ENCODE measurements at places on chromosomes 16 and 17.

GRCh38 chr17:51954232-51954765 lies 204.2 kb downstream of the CA10 start:
- no peak for DNase-seq

DNA sequence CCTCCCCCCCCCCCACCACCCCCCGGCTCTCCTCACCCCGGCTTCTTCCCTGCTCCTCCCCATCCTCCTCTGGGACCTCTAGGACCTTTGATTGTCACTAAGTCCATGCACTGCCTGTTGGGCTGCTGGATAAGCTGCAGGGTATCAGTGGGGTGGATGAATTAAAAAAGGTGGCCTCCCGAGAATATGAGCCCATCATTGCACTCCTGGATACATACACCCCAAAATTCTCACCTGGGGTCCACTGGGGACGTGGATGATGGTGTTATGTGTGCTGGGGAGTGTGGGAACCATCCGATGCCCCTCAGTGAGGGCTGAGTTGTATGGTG lies 88.8 kb downstream of the IRF8 start:
- no peak for DNase-seq

GRCh38 chr16:24713379-24713778 lies 16.1 kb upstream of the TNRC6A start:
- no peak for DNase-seq

GRCh38 chr16:81239367-81240121 lies 1.1 kb downstream of the BCO1 start:
- peak; percentile 34 for DNase-seq

- no peak for DNase-seq
Measured at GRCh38 chr16:11355862-11356261, 10.6 kb downstream of the RMI2 start.

DNA sequence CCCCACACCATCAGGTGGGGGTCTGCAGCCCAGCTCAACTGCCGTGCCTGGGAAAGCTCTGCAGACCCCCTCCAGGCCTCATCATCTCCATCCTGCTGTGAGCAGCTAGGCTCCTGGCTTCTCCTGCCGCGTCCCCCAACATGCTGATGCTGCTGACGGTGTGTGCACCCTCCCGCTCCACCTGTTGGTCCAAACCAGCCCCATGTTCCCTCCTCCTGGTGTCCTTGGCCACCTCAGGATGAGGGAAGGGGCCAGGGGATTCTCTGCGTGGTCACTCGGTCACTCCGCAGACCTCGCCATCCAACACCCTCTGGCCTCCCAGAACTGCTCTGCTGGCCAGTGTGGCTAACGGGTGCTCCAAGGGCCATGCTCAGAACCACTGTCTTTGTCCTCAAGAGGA lies 368.6 kb downstream of the FOXL1 start:
- peak; percentile 14 for DNase-seq

DNA sequence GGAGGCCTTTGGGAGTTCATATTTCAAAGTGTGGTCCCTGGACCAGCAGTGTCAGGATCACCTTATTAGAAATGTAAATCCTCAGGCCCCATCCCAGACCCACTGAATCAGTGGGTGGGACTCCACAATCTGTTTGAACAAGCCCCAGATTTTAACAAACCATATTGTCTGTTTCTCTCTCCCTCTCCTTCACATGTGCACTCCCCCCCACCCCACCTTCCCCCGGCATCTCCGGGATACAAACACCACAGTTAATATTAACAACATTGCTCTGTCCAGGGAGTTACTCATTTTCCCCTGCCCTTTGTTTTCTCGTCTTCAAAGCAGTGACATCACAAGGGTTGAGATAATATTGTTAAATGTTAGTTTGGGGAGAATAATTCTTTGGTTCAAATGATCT lies 127.3 kb downstream of the KATNIP start:
- no peak for DNase-seq

DNA sequence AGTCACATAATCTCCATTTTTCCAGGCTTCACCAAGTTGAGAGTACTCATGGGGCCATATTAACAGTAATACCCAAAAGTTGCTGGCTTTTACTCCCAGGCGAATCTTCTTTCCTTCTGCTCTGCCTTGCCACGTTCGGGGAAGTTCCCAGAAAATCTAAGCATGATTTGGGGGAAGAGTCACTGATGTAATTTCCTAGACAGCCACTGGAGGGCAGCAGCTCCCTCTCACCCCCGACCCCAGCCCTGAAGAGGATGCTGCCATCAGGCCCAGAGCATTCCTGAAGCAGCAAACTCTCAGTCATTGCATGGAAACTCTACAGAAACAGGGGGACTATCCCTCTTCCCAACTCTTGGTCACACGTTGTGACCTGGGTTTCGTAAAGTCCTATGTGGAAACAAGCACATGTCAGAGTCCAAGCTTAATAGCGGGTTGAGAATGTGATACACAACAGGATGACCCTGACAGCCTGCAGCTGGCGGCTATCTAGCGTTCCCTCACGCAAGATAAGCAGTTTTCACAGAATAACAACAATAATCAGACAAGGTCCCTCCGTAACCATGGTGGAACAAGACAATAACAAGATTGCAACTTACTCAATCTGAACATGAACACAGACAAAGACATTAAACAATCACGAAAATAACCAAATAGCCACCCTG lies 43.8 kb upstream of the DHX40 start:
- DNase-seq, result no peak

GRCh38 chr17:19707728-19708221 lies 8.6 kb downstream of the SLC47A2 start:
- no peak for DNase-seq

- no peak for DNase-seq
Measured at GRCh38 chr17:50576864-50577263, 16.3 kb downstream of the CACNA1G start.

DNA sequence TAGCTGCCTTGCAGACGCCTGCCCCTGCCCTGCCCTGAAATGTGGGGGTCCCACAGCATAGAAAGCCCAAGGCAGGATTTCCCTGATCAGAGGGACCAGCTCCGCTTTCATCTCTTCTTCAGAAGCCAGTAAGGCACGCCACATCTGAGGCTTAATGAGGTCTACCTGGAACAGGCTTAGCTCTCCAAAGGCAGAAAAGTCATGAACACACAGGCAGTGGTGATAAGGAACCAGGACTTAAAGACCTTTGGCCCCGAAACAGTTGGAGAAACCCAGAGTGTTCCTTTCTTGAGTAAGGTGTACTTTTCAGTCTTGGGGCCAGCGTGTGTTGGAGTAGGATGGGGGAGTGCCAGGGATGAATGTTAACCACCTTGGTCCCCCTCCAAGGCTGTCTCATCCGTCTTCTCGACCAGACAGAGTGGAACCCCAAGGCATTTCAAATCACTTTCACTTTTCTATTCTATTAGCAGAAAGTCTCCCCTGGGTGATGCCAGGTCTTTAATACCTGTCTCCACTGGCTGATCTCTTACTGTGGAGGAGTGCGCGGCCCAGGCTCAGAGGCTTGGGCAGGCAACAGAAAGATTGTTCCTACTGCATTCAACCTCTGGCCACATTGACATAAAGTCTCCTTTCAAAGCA lies 43.9 kb downstream of the TMEM186 start:
- DNase-seq, result no peak

DNA sequence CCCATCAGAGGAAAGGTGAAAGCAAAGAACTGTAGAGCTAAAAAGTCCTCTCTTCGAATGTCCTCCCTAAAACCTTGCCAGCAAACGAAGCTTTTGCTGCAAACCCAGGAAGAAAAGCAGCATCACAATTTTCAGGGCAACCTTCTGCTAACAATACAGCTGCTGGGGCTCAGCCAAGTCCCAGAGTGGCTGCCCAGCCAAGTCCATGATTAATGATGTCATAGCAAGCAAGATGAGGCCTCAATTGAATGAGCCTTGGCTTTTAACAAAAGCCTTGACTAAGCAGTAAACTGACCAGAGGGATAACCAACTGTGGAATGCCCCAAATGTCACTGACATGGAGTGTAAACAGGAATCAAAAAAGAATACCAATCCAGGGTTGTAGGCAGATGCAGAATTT lies 342.7 kb downstream of the PMP22 start:
- DNase-seq, result no peak

DNA sequence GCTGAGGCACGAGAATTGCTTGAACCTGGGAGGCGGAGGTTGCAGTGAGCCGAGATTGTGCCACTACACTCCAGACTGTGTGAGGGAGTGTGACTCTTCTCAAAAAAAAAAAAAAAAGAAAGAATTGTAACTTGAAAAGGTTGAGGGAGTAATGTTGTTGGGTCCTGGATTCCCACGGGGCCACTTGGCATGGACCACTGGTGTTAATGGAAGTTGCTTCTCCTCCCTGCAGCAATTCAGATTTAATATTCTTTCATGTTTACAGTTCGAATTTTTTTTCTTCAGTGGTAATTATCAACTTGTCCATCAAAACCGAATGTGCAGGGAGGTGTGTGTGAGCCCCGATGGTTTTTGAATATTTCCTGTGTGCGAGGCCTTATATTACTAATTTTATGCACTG lies 7.2 kb downstream of the EPN2 start:
- no peak for DNase-seq

DNA sequence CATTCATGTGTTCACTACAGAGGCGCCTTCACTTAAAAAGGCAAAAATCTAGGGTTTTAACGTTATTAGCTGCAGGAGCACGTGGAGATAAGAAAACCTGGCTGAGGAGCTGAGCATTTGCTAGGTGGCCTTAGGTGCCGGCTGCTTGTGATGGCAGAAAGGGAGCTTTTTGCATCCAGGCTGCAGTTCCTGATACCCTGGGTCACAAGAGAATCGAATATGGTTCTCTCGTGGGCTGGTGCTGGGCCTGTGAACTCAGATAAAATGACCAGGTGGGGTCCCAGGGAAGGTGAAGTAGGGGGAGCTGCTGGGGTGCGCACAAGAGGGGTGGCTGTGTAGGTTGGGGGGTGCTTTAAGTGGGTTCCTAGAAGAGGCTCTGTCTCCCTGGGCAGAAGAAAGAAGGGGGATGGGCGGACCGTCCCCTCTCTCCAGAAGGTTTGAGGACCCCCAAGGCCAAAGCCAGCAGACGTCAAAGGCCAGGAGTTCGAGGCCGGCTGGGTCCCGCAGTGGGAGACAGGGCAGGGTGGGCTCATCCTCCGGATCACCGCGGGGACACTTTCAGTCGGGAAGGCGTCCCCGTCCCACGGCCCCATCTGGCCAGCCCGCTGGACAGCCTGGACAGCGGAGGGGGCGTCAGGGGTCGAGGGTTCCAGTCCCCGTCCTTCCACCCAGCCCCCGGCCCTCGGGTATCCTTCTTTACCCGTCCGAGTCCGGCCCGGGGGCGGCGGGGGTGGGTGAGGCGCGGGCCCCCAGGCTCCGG lies 740 bp upstream of the CMIP start:
- no peak for DNase-seq

GRCh38 chr16:86618431-86619238 lies 40.3 kb downstream of the FOXL1 start:
- no peak for DNase-seq

DNA sequence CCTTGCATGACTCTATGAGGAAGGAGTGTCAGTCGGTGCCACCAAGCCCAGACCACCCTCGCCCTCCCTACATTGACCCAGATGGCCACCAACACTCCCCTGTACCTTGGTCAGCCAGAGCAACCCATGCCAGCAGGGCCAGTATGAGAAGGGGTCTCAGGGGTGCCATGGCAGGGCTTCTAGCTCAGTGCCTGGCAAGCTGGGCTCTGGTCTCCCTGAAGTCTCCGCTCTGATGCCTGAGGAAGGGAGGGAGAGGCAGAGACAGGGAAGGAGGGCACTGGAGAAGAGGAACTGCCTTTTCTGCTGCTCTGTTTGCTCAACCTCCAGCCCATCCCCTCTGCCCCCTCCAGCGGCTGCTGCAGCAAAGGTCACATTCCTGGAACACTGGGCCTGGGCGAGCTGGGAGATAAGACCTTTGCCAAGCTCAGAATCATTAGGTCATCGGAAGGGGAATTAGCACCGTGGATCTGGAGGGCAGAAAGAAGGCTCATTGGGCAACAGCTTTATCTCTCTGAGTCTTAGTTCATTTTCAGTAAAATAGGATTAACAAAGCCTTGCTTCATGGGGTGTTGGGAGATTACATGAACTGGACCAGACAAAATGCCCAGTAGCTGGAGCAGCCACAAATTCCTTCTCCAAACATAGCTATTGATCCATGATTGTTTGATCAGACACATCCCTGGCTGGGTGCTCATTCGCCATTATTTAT lies at the start of gene VTN:
Gene VTN, minus strand, starts transcription at position 273 of the 709 bp plus-strand sequence. Its CDS starts 104 bp downstream, at position 169.
- DNase-seq, result no peak

- DNase-seq, result no peak
Measured at GRCh38 chr17:82302568-82302963, 14.8 kb downstream of the CD7 start.

- DNase-seq, result no peak
Measured at GRCh38 chr17:77531641-77532040, 390.9 kb downstream of the SEC14L1 start.

DNA sequence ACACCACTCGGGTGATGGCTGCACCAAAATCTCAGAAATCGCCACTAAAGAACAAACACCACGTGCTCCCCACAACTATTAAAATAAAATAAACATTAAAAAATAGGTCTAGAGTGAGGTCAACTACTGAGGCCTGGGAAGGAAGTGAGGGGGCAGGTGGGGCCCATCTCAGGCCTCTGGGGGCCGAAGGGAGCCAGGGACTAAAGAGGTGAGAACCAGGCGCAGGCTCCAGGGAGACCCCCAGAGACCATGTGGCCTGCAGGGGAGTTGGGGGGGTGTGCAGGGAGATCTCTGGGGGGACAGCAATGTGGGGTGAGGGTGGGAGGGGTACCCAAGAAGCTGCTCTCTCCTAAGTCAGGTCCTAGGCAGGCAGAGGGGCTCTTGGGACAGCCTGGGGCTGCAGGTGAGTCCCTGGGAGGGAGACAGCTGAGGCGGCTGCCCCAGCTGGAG lies 111.3 kb upstream of the SMURF2 start:
- no peak for DNase-seq

DNA sequence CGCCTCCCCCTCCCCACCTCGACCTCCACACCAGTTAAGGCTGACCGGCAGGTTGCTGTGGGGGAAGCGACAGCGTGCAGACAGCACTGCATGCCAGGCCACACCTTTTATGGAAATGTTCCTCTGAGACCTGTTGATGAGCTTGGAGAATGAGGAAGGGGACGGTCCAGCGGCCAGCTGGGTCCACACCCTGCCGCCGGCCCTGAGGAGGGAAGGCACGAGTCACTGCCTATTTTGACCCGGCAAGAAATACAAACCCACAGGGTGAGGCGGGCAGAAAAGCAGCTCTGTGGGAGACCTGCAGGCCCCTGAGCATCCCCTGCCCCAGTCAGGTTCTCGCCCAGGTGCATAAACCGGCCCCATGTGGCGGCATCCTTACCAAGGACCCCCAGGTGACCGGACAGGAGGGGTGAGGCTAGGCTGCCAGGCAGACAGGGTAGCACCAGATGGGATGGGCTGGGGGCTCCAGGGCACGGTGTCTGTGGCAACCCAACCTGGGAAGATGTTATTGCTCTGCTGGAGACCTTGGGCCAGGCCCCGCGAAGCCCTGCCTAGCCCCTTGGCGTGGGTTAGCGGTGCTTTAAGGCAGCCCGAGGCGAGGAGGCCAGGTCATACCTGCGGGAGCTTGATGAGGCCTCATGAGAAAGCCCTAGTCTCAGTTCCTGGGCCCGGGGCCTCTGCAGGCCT lies 12.7 kb downstream of the NATD1 start:
- no peak for DNase-seq

GRCh38 chr16:11283820-11284248 lies 2.7 kb upstream of the PRM1 start:
- no peak for DNase-seq

GRCh38 chr17:65388911-65389310 lies 172.5 kb downstream of the AXIN2 start:
- DNase-seq, result no peak

GRCh38 chr17:82493226-82493781 lies 26.2 kb upstream of the FOXK2 start:
- DNase-seq, result no peak

GRCh38 chr16:61421111-61421510 lies 615.1 kb downstream of the CDH8 start:
- DNase-seq, result no peak

All from posterior cingulate gyrus (tissue), 11 donors.